ENCODE measurements at places on chromosomes 5 and 9.
A peak's percentile ranks its signal among the peaks of the same experiment; 100 is the strongest.

- DNase-seq = peak; percentile 22
Measured at GRCh38 chr5:151097061-151097460, 16.2 kb upstream of the TNIP1 start.

DNA sequence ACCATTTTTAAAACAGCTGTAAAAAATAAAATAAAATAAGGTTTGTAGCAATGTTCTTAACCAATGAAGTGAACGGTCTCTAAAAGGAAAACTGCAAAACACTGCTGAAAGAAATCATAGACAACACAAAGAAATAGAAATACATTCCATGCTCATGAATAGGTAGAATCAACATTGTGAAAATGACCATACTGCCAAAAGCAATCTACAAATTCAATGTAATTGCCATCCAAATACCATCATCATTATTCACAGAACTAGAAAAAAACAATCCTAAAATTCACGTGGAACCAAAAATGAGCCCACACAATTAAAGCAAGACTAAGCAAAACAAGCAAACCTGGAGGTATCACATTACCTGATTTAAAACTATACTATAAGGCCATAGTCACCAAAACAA lies 67.6 kb upstream of the RGMB start:
- DNase-seq = no peak

DNA sequence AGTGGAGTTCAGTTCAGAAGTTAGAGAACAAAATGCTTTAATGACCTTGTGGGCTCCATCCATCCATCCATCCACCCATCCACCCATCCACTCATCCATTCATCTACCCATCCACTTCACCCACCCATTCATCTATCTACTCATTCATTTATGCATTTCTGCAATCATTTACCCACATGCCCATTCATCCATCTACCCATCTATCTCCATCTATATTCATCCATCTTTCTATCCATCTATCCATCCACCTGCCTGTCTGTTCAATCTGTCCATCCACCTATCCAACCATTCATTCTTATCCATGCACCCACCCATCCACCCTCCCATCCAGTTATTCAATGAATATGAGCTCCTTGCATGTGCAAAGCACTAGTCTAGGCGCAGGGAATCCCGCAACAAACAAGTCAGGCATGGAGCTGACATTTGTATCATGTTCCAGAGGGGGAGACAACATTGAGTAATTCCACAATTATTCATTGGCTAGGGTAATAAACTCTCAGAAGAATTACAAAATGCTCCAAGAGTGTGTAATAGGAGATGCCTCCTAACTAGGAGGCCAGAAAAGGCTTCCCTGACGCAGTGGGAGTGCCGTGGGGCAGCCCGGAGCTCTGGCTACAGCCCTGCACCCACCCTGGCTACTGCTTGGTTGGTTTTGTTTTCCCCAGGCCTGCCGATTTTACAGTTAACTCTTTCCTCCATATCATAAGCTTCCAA lies 211.2 kb downstream of the NXNL2 start:
- no peak for DNase-seq

DNA sequence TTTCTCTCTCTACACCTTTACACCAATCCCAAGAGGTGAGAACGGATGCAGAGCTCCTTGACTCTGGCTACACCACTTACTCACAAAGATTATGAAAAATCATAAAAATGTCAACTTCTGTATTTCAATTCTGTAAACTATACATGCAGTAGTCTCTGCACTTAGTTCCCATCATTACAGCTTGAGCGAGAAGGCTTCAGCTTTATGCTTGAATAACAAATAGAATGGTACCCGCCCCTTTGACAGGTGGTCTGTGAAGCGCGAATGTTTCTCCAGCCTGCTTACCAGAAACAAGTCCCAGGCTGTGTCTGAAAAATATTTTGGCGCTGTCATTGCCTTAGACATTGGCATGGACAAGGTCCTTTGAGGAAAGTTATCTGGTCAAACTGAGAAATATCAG lies 562.4 kb upstream of the CLINT1 start:
- no peak for DNase-seq

DNA sequence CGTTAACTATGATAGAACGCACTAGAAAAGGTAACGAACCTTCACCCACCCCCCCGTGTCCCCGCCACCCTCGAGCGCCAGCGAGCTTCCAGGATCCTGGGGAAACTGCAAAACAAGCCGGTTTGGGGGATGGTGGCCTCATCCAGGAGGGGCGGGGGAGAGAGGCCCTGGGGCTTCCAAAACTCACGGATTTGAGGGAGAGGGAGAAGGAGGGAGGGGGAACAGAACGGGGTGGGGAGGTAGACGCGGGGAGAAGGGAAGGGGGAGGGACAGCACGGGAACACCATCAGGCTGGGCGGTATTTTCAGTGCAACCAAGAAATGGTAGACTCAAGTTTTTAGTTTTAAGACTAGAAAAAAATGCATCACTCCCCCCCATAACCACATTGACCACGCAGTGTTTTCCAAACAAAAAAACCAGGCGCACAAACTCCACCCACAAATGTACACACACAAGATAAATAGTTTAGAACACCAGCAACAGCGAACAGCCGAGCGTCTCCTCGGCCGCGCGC lies 1.4 kb downstream of the NRARP start:
- no peak for DNase-seq

DNA sequence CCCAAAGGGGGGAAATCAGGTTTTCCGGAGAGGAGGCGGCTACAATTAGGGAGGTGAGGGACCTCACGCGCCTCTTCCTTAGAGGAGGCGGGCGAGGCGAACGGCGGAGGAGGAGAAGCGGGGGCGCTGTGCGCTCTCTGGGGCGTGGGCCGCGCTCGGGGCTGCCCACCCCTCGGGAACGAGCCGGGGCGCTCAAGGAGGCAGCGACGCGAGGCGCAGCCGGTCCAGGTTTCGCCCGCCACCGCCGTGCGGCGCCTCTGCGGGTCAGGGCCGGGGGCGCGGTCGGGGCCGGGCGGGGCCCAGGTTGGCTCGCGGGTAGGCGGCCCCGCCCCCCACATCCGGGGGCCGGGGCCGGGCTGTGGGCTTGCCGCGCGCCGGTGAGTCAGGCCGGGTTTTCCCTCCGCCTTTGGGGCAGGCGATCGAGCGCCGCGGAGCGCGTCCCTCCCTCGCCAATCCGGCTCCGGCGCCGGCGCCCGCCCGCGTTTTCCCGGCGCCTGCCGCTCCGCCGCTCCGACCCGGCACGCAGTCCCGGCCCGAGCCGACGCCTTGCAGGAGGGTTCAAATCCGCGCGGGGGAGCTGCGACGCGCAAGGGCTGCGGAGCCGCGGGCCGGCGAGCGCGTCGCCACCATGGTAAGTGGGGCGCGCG lies at the start of gene N4BP3:
TSS of gene N4BP3 (plus strand) at position 392 of the 647 bp plus-strand sequence. CDS start 6,052 bp downstream, outside the sequence.
- peak; percentile 75 for DNase-seq

- DNase-seq = no peak
Measured at GRCh38 chr9:114799925-114800324, 5.9 kb downstream of the TNFSF15 start.

GRCh38 chr5:172941067-172941516 lies 18.1 kb upstream of the RPL26L1 start:
- no peak for DNase-seq

DNA sequence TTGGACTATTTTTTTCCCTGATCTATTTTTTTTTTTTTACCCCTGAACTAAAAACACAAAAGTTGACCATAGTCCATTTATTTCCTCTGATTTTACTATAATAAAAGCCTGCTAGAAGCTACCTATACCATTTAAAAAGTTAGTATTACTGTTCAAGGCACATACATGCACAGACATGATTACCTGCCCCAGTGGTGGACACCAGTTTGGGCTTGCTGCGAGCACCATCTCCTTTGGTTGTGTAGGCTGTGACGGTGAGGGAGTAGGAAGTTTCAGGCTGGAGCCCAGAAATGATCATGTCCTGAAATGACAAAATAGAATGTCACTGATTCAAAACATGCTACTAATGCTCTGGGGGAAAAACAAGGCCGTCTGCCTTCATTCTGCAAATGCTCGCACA lies 693.1 kb upstream of the DMAC1 start:
- no peak for DNase-seq

DNA sequence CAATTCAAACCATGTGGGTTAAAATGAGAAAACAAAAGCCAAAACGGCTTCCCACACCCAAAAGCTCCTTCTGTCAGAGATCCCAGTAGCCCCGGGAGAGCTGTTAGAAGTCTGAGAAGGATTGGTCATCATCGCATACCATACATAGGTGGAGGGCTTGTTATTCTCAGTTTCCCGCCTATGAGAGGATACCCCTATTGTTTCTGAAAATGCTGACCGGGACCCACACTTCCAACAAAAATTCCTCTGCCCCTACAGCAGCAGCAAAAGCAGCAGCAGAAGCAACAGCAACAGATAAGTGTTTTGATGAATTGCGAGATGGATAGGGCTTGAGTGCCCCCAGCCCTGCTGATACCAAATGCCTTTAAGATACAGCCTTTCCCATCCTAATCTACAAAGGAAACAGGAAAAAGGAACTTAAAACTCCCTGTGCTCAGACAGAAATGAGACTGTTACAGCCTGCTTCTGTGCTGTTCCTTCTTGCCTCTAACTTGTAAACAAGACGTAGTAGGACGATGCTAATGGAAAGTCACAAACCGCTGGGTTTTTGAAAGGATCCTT lies at the start of gene TEK:
TSS of gene TEK (plus strand) at position 245 of the 561 bp plus-strand sequence. CDS start 366 bp downstream, outside the sequence.
- DNase-seq = no peak

- no peak for DNase-seq
Measured at GRCh38 chr9:124894035-124894740, 32.3 kb downstream of the ARPC5L start.

DNA sequence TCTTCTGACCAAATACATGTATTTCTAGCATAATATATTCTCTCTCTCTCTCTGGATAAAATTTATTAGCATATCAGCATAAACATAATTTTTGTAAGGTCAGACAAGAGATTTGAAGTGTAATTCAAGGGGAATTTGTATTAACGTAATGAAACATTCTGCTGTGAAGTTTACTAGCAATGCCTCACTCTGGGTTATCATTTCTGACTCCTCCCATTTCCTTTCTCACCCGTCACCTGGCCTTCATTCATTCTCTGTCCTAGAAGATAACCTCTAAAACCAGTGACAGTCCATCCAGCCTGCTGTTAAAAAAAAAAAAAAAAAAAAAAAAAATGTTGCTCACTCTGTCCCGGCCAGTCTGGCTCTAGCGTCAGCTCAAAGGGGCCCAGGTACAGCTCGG lies 27.1 kb downstream of the GRAMD2B start:
- DNase-seq = no peak

DNA sequence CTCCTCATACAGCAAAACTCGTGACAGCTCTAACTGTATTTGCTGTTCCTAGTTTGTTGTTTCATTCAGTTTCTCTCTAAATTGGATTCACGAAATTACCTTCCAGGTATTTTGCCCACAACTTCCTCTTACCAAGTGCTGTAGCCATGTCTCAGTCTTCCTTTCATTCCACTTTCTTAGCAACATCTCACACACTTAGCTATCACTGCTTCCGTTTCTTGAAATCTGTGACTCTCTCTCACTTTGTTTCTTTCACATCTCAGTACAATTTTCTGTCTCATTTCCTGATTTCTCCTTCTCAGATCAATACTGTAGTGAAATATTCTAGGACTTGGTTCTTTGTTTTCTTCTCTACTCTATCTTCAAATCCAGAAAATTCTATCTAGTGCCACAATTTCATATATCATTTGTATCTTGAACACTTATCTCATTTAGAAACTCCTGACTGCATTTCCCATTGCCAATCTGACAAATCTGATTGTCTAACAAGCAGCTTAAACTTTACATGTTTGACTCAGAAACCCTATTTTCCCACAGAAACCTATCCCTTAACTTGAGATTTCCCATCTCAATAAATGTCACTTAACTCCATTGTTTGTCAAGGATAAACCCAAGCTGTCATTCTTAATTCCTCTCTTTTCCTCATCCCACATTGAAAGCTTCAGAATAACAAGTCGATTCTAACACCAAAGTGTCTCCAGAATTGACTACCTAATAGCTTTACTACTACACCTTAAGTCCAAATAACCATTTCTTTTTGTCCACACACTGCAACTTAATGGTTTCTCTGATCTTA lies 303.1 kb downstream of the CDH12 start:
- DNase-seq = no peak

GRCh38 chr9:131290036-131290766 lies 678 bp downstream of the PLPP7 start:
- DNase-seq = no peak

- DNase-seq = no peak
Measured at GRCh38 chr9:90578126-90578815, 64.4 kb downstream of the DIRAS2 start.

GRCh38 chr5:94017579-94017978 lies 276.2 kb upstream of the POU5F2 start:
- DNase-seq = no peak

DNA sequence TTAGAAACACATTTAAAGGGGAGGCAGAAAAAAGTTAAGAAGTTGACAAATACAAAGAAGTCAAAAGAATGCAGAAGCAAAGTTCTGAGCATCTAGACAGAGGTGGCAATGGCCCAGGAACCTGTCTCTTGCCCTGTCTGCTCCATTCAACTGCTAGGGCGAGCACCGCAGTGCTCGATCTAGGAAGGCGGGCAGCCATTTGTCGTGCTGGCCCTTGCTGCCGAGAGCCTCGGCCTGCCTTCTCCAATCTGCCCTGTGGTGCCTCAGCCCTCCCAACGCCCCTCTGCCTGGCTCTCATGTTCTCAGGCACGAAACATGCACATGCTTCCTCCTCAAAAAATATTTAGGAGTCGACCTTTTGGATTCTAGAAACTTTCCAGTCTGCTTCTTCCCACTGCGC lies 42.2 kb downstream of the DDX31 start:
- DNase-seq = no peak

GRCh38 chr5:74579215-74579614 lies 61.3 kb downstream of the ENC1 start:
- DNase-seq = peak; percentile 43

DNA sequence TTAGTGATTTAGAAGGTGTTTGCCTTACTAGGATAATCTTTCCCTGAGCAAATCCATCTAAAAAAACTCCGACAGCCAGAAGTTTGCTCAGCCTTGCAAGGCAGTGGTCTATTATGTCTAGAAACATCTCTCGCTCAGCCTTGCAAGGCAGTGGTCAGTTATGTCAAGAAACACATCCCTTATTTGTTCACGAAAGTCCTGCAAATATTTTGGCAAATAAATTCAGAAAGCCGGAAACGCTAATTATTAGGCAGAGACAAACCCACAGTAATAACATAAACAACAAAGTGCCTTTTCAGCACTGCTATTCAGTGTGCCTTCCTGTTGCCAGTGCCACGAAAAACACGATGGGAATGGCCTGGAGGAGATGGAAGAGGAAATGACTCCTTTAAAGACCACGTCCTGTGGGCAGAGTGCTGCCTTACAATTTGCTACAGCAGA lies 184.5 kb downstream of the GNAQ start:
- DNase-seq = no peak

DNA sequence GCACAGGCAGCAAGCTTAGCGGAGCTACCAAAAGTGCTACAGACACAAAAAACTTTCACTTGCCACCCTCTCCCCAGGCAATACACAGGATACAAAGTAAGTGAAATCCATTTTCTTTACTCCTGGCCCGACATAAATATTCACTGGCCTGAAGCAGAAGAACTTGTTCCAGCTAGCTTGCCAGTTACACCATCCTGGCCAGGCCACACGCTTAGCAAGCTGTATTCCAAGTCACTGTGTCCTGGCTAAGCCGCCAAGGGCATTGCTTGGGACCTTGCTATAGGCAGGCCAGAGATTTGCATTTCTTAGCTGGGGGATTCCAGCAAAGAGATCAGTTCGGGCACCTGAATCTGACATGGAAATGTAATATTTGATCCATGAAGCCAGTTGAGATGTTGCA lies 71.0 kb upstream of the SLC1A3 start:
- no peak for DNase-seq

Measured in CD8-positive, alpha-beta memory T cell (primary cell).